ENCODE measurements at places on chromosomes 5 and 9. TPM values are rescaled to one million over a fixed set of nuclear protein-coding genes. Genes with fewer than 3 reads are reported as not detected.
A peak's percentile ranks its signal among the peaks of the same experiment; 100 is the strongest.

The COL23A1 gene
- total RNA-seq: 1.5 TPM

The OR1N1 gene
- not detected for total RNA-seq

The CCDC183 gene
- total RNA-seq: 0.68 TPM

The KIF24 gene
- 1.1 TPM for total RNA-seq

The LHX6 gene
- total RNA-seq: 6.5 TPM

The FGFR4 gene
- 1.6 TPM for total RNA-seq

The FOXI1 gene
- total RNA-seq: not detected

The SLC6A7 gene
- not detected for total RNA-seq

The CFAP90 gene
- not detected for total RNA-seq

The ACTBL2 gene
- total RNA-seq: not detected

The IL4 gene
- total RNA-seq: not detected

DNA sequence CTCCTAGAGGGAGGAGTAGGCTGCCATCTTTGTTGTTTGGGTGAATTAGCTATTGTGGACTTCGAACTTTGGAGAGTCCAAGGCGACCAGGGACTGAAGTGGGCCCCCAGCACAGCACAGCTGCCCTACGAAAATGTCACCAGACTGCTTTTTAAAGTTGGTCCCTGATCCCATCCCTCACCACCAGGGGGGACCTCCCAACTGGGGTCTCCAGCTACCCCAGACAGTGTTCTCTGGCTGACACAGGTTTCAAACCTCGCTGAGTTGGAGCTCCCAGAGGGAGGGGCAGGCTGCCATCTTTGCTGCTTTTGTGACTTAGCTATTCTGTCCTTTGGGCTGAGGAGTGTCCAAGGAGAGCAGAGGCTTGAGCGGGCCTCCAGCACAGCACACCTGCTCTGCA is 45.7 kb upstream of the ADRB2 start:
- H3K4me3 ChIP-seq: no peak overlapping the region
- DNase-seq: no peak
- no peaks in the 10 kb centered on the region for H3K36me3 ChIP-seq
- no peaks in the 10 kb centered on the region for H3K27me3 ChIP-seq
- H3K4me1 ChIP-seq: no peaks in the 10 kb centered on the region

- peaks cover 16% of the 10 kb centered on the region for H3K36me3 ChIP-seq
- no peak overlapping the region for H3K4me3 ChIP-seq
- H3K27ac ChIP-seq: peak overlapping the region; percentile 99
- DNase-seq: no peak
- H3K4me1 ChIP-seq: peaks cover 51% of the 10 kb centered on the region
- no peaks in the 10 kb centered on the region for H3K27me3 ChIP-seq
Observed at GRCh38 chr5:172773481-172774469, 2.8 kb upstream of the DUSP1 start.

- peaks cover 6% of the 10 kb centered on the region for H3K4me1 ChIP-seq
- H3K4me3 ChIP-seq: peak overlapping the region; percentile 72
- no peaks in the 10 kb centered on the region for H3K36me3 ChIP-seq
- H3K27ac ChIP-seq: peak overlapping the region; percentile 12
- H3K27me3 ChIP-seq: no peaks in the 10 kb centered on the region
Observed at GRCh38 chr9:109499093-109499630, 1.1 kb upstream of the PTPN3 start.

GRCh38 chr9:118088090-118088489 is 383.9 kb downstream of the TLR4 start:
- no peak overlapping the region for H3K27ac ChIP-seq
- DNase-seq: no peak
- no peaks in the 10 kb centered on the region for H3K4me1 ChIP-seq
- no peak overlapping the region for H3K4me3 ChIP-seq
- no peaks in the 10 kb centered on the region for H3K27me3 ChIP-seq

DNA sequence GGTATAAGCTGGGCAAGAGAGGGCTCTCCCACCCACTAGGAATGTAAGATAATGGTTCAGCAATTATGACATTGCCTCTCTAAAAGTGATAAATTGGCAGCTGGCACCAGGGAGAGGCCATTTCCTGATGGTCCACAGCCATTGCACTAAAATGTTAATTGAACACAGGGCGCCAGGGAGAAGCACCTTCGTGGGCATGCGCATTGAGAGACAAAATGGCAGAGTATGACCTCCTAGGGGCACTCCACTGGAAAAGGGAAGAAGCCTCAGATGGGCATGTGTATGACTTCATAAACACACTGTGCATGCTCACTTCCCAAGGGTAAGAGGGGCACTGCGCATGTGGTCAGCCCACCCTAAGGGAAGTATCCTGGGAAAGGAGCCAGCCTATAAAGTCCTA is 419.2 kb downstream of the AGTPBP1 start:
- no peaks in the 10 kb centered on the region for H3K4me1 ChIP-seq
- H3K27ac ChIP-seq: no peak overlapping the region
- no peaks in the 10 kb centered on the region for H3K36me3 ChIP-seq
- DNase-seq: no peak
- no peaks in the 10 kb centered on the region for H3K27me3 ChIP-seq

- H3K27me3 ChIP-seq: no peaks in the 10 kb centered on the region
- peak within 1 kb of the TSS; percentile 83 for H3K4me3 ChIP-seq
- DNase-seq: no peak
Observed at GRCh38 chr5:111223787-111224560, at the start of gene CAMK4. CAMK4 (plus strand) TSS chr5:111224384; CDS start chr5:111224484, 100 bp downstream.

GRCh38 chr9:7237473-7238246 is 479.9 kb downstream of the KDM4C start:
- no peaks in the 10 kb centered on the region for H3K27me3 ChIP-seq
- no peak overlapping the region for H3K4me3 ChIP-seq
- no peaks in the 10 kb centered on the region for H3K4me1 ChIP-seq

- no peaks in the 10 kb centered on the region for H3K27me3 ChIP-seq
- H3K36me3 ChIP-seq: no peaks in the 10 kb centered on the region
- no peak overlapping the region for H3K4me3 ChIP-seq
- H3K4me1 ChIP-seq: no peaks in the 10 kb centered on the region
Observed at GRCh38 chr5:115190388-115190787, 20.7 kb upstream of the TRIM36 start.

DNA sequence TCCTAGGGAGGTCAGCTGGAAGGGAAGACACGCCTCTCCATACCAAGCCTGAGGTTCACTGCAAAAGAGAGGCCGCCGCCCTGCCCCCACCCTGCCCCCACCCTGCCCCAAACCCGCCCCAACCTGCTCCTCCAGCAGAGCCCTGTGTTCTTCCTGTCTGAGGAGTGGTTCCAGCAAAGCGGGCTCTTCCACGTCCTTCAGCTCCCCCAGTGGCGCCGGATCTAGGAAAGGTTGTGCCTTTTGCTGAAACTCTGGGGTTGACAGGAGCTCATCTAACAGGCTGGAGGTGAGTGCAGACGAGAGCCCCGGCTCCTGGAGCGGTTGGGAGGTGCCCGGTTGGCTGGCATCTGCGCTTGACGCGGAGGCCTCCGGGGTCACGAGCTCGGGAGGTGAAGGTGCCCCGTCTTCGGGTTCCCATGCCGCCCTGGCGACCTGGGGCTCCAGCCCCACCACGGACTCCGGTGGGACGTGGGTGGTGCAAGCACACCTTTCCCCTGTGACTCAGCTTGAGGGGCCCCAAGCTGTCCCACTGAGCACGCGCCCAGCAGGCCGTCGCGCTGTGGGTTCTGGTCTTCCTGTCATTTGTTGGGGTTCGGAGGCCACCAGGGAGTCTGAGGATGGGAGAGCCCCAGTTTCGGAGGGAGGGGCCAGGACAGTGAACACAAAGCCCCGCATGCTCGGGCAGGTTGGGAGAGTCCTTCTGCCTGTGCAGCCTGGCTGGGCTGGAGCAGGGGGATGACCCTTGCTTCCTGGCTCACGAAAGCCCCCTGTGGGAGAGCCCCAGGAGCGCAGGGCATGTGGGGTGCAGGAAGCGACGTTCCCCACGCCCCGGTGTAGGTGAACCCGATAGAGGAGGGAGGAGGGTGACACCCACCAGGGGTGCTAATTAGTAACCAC is 1467.1 kb downstream of the FOXD4L5 start:
- no peak overlapping the region for H3K27ac ChIP-seq
- H3K4me3 ChIP-seq: peak overlapping the region; percentile 1
- no peak for DNase-seq

GRCh38 chr9:12968093-12968492 is 193.3 kb downstream of the LURAP1L start:
- H3K27ac ChIP-seq: no peak overlapping the region
- no peak for DNase-seq
- no peaks in the 10 kb centered on the region for H3K36me3 ChIP-seq
- no peaks in the 10 kb centered on the region for H3K27me3 ChIP-seq
- H3K4me1 ChIP-seq: peaks cover 15% of the 10 kb centered on the region

DNA sequence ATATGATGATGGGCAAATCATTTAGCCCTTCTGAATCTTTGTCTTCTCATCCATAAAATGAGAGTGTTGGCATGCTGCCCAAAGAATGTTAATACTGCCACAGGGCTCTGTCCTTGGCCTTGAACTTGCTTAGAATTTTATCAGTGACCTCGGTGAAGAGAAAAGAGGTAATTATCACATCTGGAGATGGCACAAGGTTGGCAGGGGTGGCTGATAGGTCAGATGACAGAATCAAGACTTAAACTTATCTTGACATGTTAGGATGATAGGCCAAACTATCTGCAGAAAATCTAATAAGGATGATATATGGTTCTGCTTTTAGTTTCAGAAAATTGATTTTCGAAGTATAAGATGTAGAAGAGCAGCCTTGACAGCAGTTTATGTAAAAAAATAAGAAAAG is 599.1 kb upstream of the CLINT1 start:
- H3K4me1 ChIP-seq: peaks cover 23% of the 10 kb centered on the region
- no peak overlapping the region for H3K4me3 ChIP-seq
- no peaks in the 10 kb centered on the region for H3K27me3 ChIP-seq
- no peak overlapping the region for H3K27ac ChIP-seq
- no peaks in the 10 kb centered on the region for H3K36me3 ChIP-seq

GRCh38 chr5:135478938-135479337 is 26.8 kb upstream of the TIFAB start:
- H3K4me1 ChIP-seq: no peaks in the 10 kb centered on the region
- DNase-seq: no peak
- no peak overlapping the region for H3K4me3 ChIP-seq
- H3K27me3 ChIP-seq: no peaks in the 10 kb centered on the region
- H3K27ac ChIP-seq: no peak overlapping the region
- H3K36me3 ChIP-seq: no peaks in the 10 kb centered on the region

GRCh38 chr9:10651012-10651411 is 38.2 kb upstream of the PTPRD start:
- no peak overlapping the region for H3K4me3 ChIP-seq
- DNase-seq: no peak
- no peaks in the 10 kb centered on the region for H3K4me1 ChIP-seq
- H3K27ac ChIP-seq: no peak overlapping the region
- no peaks in the 10 kb centered on the region for H3K27me3 ChIP-seq

GRCh38 chr5:56402266-56403220 is 169.4 kb upstream of the ANKRD55 start:
- no peak for DNase-seq
- H3K4me3 ChIP-seq: no peak overlapping the region
- no peaks in the 10 kb centered on the region for H3K36me3 ChIP-seq
- H3K27me3 ChIP-seq: no peaks in the 10 kb centered on the region
- peaks cover 7% of the 10 kb centered on the region for H3K4me1 ChIP-seq

DNA sequence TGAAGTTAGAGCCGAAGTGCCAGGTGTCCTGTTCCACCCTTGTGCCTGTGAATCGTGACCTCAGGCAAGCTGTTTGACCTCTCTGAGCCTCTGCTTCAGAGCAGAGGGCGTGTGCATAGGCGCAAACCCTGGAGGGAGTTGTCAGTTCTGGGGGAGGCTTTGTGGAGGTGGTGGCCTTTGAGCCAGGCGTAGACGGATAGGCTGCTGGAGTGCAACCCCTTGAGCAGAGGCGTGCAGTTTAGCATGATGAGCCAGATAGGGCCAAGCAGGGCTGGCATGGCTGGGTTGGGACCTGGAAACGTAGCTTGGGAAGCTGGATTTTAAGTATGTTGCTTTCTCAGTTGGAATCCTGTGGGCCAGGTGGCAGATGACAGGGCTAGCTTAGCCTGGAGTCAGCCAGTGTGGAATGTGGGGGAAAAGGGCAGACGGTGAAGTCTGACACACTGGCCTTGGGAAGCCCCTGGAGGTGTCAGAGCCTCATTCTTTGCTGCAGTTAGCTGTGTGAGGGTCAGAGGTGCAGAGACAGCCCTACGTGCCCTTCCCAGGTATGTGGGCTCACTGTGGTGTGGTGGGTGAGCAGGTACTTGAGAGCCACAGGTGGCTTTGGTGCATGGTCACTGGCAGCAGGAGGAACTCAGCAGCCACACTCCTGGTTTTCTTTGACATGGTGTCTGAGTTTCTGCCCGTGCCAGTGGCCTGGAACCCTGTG is 93.4 kb downstream of the DAB2IP start:
- H3K27me3 ChIP-seq: no peaks in the 10 kb centered on the region
- H3K4me1 ChIP-seq: peaks cover 52% of the 10 kb centered on the region
- peak overlapping the region; percentile 77 for H3K4me3 ChIP-seq
- H3K27ac ChIP-seq: peak overlapping the region; percentile 94
- H3K36me3 ChIP-seq: no peaks in the 10 kb centered on the region

DNA sequence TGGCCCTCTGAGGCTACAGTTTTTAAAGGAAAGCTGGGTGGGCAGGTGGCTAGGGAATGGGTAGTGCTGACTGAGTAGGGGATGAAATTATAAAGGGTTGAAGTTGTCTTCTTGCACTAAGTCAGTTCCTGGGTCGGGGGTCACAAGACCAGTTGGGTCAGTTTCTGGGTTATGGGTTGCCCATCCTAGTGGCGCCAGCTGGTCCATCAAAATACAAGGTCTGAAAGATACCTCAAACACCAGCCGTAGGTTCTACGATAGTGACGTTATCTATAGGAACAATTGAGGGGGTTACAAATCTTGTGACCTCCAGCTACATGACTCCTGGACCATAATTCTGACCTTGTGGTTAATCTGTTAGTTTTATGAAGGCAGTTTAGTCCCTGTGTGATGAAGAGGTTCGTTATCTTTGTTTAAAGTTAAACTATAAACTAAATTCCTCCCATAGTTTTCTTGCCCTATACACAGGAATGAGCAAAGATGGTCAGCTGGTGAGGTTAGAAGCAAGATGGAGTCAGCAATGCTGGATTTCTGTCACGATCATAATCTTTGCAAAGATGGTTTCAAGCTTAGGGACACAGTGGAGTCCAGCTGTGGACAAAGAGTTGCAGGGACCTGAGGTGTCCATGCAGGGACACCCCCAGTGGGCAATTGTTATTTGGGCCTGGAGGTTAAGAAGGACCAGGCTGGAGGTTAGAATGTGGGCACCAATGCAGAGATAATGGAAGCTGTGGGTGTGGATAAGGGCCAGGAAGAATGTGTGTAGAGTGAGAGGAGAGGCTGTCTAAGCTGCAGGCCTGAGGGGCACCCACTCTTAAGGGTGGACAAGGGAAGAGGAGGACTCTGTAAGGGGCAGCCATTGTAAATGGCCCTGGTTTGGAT is 14.0 kb upstream of the CREBRF start:
- H3K4me1 ChIP-seq: peaks cover 3% of the 10 kb centered on the region
- H3K27me3 ChIP-seq: no peaks in the 10 kb centered on the region
- DNase-seq: no peak
- H3K27ac ChIP-seq: no peak overlapping the region
- H3K4me3 ChIP-seq: no peak overlapping the region

DNA sequence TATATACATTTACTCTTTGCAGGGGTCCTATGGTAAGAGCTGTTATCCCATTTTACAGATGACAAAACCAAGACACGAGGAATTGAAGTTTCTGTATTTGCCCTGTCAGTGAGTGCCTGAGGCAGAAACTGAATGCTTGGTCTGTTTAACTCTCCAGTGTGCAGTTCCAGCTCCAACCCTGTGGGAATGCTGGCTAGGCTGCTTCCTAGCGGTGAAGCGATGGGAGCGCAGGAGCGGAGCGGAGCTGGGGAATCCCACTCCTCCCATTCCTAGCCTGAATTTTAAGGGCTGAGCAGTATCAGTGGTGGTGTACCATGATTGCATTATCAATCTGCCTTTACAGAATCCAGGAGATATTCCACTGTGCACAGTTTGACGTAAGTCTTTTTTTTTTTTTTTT is 202.3 kb downstream of the LRRC70 start:
- no peaks in the 10 kb centered on the region for H3K36me3 ChIP-seq
- no peak overlapping the region for H3K4me3 ChIP-seq
- no peak overlapping the region for H3K27ac ChIP-seq
- no peaks in the 10 kb centered on the region for H3K4me1 ChIP-seq
